HS-27A (cell line): ENCODE measurements at places on chromosomes 2 and 18.

- DNase-seq = no peak
These were observed 94.0 kb downstream of the AQP4 start for GRCh38 chr18:26771524-26771923.

- DNase-seq = no peak
These were observed 35.4 kb downstream of the MGAT5 start for GRCh38 chr2:134289225-134289624.

- no peak for DNase-seq
These were observed 54.2 kb upstream of the CTDP1 start for GRCh38 chr18:79625195-79625923.

- no peak for DNase-seq
These were observed at the start of gene IL1R1 for GRCh38 chr2:102141970-102142828. Gene IL1R1 (plus strand): TSS chr2:102142746. CDS start chr2:102157725, 14,979 bp downstream.

GRCh38 chr18:35827903-35828275 is 144.6 kb upstream of the RMP24 start:
- no peak for DNase-seq

DNA sequence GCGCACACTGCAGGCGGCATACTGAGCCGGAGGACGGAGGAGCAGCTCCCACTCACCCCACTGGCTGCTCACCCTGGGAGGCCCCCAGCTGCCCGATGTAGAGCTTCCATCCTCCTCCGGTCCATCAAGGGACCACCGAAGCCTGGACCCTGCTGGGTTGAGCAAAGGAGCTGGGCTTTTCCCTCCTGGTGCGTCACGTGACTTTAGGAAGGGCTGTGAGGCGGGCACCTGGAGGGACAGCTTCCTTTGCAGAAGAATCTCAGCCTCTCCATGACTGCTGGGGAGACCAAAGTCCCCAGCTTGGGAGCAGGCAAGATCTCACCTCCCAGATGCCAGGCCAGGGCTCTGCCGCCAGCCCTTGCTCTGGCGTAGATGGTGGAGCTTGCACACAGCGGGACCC is 102.7 kb downstream of the TWIST2 start:
- no peak for DNase-seq

DNA sequence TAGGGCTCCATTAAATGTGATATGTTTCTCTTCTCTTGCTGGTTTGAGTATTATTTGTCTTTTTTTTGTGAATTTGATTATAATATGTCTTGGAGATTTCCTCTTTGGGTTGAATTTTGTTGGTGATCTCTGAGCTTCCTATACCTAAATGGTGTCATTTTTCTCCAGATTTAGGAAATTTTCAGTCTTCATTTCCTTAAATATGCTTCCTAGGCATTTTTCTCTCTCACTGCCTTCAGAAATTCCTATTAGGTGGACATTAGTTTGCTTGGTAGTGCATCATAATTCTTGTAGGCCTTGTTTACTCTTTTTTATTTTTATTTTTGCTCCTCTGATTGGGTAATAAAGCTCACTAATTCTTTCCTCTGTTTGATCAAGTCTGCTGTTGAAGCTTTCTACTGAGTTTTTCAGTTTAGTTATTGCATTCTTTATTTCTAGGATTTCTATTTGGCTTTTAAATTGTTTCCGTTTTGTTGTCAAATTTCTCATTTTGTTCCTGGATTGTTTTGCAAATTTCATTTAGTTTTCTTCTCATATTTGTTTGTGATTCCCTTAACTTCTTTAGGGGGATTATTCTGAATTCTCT is 36.6 kb upstream of the CRACDL start:
- DNase-seq = no peak

GRCh38 chr2:195559431-195559914 is 97.6 kb upstream of the SLC39A10 start:
- DNase-seq = no peak

GRCh38 chr2:223727562-223727961 is 109.8 kb downstream of the AP1S3 start:
- DNase-seq = no peak

- no peak for DNase-seq
These were observed 55.1 kb upstream of the IL1RL1 start for GRCh38 chr2:102256276-102256675.

GRCh38 chr2:55840460-55840859 is 83.1 kb downstream of the EFEMP1 start:
- DNase-seq = no peak

DNA sequence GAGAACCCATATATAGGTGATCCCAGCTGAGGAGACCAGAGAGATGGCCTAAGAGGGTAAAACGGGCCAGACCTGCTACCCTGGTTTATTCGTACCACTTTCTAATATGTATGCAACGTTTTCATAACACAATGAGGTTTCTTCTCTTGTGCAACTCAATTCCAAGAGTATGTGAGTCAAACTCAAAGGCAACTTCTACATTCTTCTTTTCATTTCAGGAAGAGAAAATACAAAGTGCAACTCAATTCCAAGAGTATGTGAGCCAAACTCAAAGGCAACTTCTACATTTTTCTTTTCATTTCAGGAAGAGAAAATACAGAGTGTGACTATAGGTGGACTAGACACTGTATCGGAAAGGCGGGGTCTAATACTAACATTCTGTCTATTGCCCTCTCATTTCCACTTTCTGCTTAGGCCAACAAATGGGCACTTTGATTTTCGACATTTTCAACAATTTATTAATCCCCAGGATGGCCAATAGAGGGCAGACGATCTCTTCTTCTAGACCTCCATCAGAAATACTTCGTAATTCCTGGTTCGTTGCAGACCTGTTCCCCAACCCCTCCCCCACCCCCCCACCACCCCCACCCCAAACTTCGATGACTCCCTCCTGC is 3.7 kb upstream of the CRIM1 start:
- no peak for DNase-seq

DNA sequence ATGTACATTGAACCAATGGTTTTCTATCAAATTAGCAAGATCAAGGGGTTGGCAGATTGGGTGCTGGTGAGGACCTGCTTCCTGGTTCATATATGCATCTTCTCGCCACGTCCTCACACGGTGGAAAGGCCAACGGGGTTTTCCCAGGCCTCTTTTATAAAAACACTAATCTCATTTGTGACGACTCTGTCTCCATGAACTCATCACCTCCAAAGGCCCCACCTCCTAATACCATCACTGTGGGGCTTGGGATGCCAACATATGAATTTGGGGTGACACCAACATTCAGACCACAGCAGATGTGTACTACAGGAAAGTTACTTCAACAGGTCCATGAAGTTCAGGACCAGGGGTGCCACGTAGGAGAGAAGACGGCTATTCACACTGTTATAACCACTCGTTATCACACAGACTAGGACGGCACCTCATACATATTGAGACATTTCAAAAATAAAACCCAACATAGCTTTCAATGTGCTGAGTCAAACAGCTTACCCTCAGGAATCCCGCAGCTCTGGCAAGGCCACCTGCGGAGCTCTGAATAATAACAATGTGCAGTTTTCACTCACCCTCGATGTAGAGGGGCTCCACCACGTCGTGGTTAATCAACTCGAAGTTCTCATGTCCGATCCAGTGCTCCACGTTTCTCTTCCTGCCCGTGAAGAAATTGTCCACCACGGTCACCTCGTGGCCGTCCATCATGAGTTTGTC is 49.3 kb downstream of the UXS1 start:
- no peak for DNase-seq

DNA sequence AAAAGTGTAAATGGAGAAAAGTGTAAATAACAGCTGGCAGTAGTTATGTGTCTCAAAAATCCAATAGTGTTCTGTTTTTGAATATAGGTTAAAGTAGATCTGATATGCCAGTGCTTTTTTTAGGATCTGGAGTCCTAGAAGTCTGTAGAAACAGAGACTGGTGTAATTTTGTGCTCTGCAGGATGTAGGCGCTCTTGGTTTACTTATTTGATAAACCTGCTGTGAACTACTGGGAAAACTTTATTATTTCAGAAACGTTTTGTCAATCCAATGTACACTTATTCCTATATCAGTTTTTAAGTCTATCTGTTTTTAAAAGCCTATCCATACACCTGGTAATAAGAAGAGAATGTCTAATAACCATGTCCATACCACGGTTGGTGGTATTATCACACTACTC is 530.8 kb upstream of the ZNF804A start:
- no peak for DNase-seq

DNA sequence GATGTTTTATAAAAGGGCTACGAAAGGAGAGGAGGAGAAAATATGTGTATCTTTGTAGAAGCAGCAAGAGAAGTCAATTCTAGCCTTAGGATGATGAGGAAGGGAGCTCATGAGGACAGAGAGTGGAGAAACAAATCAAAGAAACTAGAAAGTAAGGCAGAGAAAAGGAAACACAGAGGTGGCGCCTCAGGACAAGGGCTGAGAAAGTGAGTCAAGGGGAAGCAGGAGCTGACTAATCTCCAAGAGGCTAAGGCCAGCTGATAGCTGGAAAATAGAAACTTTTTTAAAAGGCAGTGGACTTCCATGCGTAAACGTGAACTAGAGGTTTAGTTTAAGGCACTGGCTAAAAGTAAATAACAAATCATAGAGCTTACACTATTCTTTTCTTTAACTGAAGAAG is 173.3 kb downstream of the ANKRD44 start:
- no peak for DNase-seq

GRCh38 chr2:234322766-234323465 is 174.0 kb downstream of the ARL4C start:
- no peak for DNase-seq

- DNase-seq = no peak
These were observed 71.9 kb upstream of the LYPD6 start for GRCh38 chr2:149258531-149258930.

- no peak for DNase-seq
These were observed 4.7 kb upstream of the COBLL1 start for GRCh38 chr2:164846276-164846675.

GRCh38 chr18:55096263-55096951 is 137.1 kb upstream of the CCDC68 start:
- DNase-seq = no peak

DNA sequence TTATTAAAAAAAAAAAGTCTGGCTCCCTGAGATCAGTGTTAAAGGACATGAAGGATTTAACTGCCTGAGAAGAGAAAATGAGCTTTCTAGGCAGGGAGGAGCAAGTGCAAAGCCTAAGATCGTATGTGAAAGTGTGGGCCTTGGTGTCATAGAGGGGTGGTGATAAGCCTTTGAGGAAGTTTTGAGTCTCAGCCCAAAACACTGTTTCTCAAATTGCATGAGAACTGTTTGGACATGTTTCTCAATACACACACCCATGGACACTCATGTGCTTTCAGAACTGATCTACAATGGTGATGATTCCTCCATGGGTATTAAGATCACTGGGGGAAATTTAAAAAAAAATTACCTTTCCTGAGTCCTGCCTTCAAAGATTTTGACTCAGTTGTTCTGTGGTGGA is 336.7 kb upstream of the RND3 start:
- DNase-seq = no peak

- no peak for DNase-seq
These were observed 104.5 kb upstream of the CELF4 start for GRCh38 chr18:37669991-37670534.

- no peak for DNase-seq
These were observed 174.0 kb downstream of the CTNNA2 start for GRCh38 chr2:79686884-79687283.

GRCh38 chr2:160940699-160941098 is 219.5 kb upstream of the TANK start:
- no peak for DNase-seq
